Naive thymus-derived CD4-positive, alpha-beta T cell (primary cell): ENCODE measurements at places on chromosomes 7 and 10. TPM values are rescaled to one million over a fixed set of nuclear protein-coding genes. Genes with fewer than 3 reads are reported as not detected.

- no peak overlapping the region for H3K4me3 ChIP-seq
- H3K36me3 ChIP-seq, result no peaks in the 10 kb centered on the region
- H3K27ac ChIP-seq, result no peak overlapping the region
- no peaks in the 10 kb centered on the region for H3K4me1 ChIP-seq
Observed at GRCh38 chr7:44111761-44112160, 7.6 kb downstream of the AEBP1 start.

GRCh38 chr7:119090851-119091250 is 866.3 kb downstream of the ANKRD7 start:
- H3K4me1 ChIP-seq, result no peaks in the 10 kb centered on the region
- no peak for DNase-seq
- H3K36me3 ChIP-seq, result no peaks in the 10 kb centered on the region

DNA sequence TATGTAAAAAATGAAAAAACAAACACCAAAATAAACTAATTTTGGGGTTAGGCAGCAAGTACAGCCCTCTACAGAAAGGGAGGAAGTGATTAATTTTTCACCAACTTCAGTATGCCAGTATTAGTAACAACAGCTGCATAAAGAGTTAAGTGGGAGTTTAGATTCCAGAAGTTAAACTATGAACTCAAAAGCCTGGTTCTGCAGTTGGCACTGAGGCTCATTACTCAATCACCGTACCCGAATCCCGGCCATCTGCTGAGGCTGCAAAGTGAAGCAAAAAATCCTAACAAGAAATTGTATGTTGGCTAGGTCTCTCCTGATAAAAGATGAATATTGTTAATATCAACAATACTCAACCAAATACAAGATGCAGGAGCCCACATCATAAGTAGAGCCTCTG is 4.0 kb downstream of the NUDT5 start:
- H3K27ac ChIP-seq, result no peak overlapping the region
- peaks cover 9% of the 10 kb centered on the region for H3K4me1 ChIP-seq
- peaks cover 4% of the 10 kb centered on the region for H3K36me3 ChIP-seq

DNA sequence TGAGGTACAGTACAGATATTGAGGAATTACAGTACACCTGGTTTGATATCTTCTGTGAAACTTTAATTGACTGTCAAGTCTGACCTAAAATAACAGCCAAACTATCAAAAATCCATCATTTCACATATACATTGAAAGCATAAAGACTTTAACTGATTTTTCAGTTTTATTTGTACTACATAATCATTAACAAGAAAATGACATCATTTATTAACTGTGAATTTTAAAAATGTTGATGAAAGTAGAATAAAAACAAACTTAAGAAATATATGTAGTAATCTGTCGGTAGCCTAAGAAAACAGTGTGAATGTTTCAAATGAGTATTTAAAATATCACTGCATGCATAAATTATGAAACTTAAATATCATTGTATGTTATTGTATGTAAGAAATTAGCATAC is 836.7 kb upstream of the GHITM start:
- no peaks in the 10 kb centered on the region for H3K27me3 ChIP-seq
- no peaks in the 10 kb centered on the region for H3K4me1 ChIP-seq
- H3K4me3 ChIP-seq, result no peak overlapping the region
- H3K27ac ChIP-seq, result no peak overlapping the region
- DNase-seq, result no peak
- no peaks in the 10 kb centered on the region for H3K36me3 ChIP-seq

- no peak overlapping the region for H3K27ac ChIP-seq
- no peaks in the 10 kb centered on the region for H3K4me1 ChIP-seq
- no peak overlapping the region for H3K4me3 ChIP-seq
Observed at GRCh38 chr7:84701524-84702306, 485.1 kb downstream of the SEMA3D start.

DNA sequence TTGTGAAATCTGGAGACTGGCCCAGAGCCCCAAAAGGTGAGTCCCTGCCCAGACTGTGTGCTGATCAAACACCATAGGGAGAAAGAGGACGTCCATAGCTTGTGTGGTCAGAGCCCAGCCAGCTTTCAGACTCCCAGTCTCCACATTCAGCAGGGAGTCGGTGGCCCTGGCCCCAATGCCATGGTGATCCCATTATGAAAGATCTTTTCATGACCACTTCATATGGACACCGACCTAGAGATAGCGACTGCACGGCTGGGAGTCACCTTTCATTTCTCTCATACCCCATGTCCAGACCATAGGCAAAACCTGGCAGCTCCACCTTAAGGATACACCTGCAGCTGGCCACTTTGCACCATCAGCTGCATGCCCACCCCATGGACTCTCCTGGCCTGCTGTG is 126.4 kb downstream of the ARHGAP22 start:
- H3K36me3 ChIP-seq, result no peaks in the 10 kb centered on the region
- no peak overlapping the region for H3K27ac ChIP-seq
- H3K4me1 ChIP-seq, result no peaks in the 10 kb centered on the region
- DNase-seq, result no peak

GRCh38 chr10:77485847-77486246 is 151.8 kb downstream of the KCNMA1 start:
- H3K4me3 ChIP-seq, result no peak overlapping the region
- H3K27me3 ChIP-seq, result no peaks in the 10 kb centered on the region
- no peak overlapping the region for H3K27ac ChIP-seq

The STRIP2 gene
- total RNA-seq, result 0.34 TPM

The CLEC2L gene
- not detected for total RNA-seq

The FRMD4A gene
- total RNA-seq, result 3.1 TPM

The MAGI2 gene
- total RNA-seq, result not detected

The EPHB6 gene
- 110 TPM for total RNA-seq

The ITPRIP gene
- total RNA-seq, result 20.0 TPM
